AML-193 (cell line): ENCODE measurements at places on chromosomes 3 and 15.
A peak's percentile ranks its signal among the peaks of the same experiment; 100 is the strongest.

- DNase-seq, result no peak
Measured at GRCh38 chr3:175270866-175271265, 411.7 kb downstream of the NAALADL2 start.

- no peak for DNase-seq
Measured at GRCh38 chr15:100248236-100248635, 93.5 kb downstream of the ADAMTS17 start.

DNA sequence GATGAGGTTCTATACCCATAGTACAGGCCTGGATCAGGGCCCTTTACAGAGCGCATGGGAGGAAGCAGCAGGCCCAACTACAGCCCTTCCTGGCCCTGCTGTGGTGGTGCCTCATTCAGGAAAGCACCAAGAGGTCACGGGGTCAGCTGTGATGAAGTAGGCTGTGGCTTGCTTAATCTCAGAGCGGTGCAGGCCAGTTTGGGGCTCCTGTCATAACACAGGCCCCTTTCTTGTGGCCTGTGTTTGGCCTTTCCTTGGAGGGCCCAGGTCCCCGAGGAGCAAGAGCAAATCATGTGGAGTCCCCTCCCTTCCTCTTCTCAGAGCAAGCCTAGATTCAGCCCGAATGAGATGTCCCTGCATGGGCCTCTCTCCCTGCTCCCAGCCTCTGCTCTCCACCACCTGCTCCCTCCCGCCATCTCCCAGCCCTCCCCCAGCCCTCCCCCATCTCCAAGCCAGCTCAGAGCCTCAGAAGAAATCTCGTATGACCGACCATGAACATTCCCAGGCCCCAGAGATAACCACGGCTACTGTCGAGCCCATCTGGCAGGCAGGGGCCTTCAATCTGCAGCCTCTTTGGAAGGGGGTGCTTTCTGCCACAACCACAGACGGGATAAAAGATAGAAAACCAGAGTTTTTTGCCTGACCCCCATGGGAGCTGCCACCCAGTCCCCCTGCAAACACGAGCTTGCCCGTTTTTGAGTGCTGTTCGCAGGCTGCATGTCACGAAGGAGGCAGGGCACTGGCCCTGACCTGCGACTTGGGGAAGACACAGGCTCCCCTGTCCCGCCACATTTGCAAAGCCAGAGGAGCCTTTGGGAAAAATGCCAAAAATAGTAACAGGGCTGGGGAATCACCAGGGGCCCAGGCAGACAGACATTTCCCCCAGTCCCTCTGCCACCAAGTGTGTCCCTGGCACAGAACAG is 32.3 kb upstream of the DUSP7 start:
- DNase-seq, result peak; percentile 83

GRCh38 chr15:60829416-60829815 is 350.5 kb upstream of the ICE2 start:
- no peak for DNase-seq

- no peak for DNase-seq
Measured at GRCh38 chr3:148723631-148724030, 25.9 kb downstream of the AGTR1 start.

DNA sequence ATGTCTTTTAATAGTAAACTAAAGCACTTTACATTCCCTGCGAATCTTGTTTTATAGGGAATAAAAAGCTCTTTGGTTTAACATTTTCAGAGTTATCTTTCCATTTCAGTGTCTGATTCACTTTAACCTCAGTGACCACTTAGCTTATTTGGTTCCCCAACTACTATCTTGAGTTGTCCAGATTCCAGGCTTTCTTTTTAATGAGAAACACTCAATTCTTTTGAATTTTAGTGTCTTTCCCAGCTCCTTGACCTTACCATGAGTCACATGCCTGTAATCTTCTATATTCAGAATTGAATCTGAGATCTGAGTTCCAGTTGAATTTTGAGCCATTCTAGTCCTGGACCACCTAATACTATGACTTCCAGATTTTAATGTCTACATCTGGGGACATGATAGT is 144.4 kb downstream of the KCNAB1 start:
- DNase-seq, result no peak

DNA sequence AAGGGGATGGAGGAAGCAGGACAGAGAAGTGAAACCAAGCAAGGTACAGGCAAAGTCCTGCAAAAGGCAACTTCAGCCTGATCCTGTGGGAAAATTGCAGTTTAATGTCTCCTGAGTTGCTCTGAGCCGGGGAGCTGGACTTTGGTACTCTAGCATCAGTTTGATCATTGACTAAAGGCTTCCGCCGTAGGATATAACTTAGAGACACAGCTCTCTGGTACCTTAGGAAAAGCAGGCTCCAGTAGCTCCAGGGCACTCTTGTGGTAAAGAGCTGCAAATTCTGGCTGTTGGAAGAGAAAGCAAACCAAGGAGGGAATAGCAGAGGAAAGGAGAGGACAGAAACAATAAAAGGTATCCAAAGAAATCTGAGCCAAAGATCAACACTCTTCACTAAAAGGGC is 521.1 kb downstream of the PLOD2 start:
- no peak for DNase-seq

DNA sequence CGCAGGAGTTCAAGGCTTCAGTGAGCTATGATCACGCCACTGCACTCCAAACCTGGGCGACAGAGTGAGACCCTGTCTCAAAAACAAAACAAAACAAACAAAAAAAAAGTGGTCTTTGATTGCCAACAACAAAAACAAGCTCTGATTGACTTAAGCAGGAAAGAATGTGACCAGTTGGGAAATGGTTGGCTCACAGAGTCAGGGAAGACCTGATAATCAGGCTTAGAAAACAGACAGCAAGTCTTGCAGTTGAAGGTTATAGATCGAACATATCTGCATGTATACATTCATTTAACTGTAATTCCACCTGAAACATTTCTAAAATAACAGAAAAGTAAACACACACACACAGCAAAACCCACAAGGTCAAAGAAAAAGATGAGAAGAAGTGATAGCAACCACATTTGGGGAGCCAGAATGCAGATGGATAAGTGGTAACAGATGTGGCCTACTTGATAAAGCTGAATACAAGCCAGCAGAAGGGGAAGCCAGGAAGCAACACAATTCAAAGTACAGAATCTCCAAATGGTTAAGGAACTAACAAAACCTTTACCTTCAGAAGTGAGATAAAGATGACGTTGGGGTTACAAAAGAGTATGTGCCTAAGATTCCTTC is 699.9 kb upstream of the ZNF385D start:
- no peak for DNase-seq

DNA sequence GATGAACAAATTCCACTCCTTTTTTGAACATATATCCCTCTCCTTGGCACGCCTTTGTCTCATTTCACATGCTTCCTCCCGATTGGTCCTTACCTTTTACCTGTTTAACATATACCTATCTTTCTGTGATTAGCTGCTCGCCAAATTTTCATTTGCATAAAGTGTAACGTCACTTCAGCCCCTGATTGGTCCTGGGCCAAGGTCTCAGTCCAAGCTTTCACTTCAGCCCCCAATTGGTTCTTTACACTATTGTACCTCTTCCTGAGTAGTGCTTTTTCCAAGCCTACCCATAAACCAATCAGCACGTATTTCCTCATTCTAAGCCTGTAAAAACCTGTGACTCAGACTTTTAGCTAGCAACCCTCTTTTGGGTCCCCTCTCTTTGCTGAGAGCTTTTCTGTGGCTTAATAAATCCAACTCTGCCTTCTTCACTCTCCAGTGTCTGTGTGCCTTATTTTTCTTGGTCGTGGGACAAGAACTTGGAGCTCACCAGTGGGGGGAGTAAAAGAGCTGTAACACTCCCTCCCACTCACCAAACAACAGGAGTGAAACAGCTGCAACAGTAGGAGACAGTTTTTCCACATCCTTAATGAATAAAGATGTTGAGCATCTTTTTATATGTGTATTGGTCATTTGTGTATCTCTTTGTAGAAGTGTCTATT is 584 bp upstream of the XCR1 start:
- no peak for DNase-seq

DNA sequence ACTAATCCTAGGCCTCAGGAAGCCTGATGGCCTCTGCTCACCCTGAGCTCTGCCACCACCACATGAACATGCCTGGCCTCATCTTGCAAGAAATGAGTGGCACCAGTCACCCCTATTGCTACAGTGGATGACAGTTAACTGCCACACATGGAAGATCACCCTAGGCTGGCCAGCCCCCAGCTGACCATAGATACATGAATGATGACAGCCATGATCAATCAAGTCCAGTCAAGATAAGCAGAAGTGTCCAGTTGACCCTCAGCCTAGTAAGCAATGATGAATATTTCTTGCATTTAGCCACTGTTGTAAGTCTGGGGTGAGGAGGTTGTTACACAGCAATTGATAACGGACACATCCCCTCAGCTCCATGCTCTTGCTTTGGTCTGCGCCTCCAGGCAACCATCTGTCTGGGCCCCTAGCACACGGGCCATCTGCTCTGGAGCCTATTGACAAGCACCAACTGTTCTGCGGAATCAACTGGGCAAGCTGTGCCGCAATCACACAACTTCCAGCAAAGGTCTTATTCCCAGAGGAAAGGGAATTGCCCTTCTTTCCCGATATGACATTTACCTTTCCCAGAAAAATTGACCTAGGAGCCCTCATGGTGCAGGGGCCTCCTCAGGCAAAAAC is 2.2 kb upstream of the LYZL4 start:
- DNase-seq, result no peak

GRCh38 chr15:58951388-58952007 is 18.0 kb upstream of the SLTM start:
- no peak for DNase-seq

GRCh38 chr3:158384019-158384418 is 187.0 kb upstream of the MLF1 start:
- no peak for DNase-seq

GRCh38 chr3:129764090-129764489 is 129.4 kb downstream of the TMCC1 start:
- no peak for DNase-seq

GRCh38 chr15:69150841-69151240 is 9.6 kb upstream of the GLCE start:
- no peak for DNase-seq

GRCh38 chr3:62413687-62414086 is 40.3 kb upstream of the FEZF2 start:
- no peak for DNase-seq

- no peak for DNase-seq
Measured at GRCh38 chr15:35197306-35197705, 112.2 kb upstream of the NANOGP8 start.

DNA sequence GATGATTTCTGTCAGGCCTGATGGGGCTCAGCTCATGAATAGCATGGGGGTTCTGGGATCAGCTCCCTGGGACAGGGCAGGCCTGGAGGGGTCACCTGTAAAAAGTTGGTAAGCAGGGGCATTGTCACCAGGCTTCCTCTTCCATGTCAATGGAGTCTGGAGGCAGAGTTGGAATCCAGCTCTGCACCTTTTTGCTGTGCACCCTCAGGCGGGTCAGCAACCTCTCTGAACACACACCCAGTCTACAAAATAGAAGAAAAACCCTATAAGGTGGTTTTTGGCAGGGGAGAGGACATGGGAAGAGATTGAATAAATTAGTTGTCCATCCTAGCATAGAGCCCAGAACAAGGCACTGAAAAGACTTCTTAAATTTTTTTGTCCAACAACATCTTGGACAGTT is 77.2 kb upstream of the NR2E3 start:
- DNase-seq, result no peak

DNA sequence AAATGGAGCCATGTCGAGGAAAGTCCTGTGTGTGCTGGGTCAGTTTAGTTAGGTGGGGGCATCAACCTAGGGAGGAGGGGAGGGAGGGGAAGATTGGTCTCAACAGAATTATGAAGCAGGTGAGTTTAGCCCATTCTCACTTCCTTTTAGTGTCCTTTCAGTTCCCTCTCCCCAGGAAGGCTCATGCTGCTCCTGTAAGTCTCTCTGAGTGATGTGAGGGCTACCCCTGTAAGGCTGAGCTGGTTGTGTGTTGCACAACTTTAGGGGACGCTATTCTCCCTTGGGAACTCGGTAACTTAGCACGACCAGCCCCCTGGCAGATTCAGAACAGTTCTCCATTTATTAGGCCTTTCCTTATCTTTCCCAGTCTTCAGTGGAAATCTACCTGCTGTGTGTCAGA is 21.2 kb downstream of the IL5RA start:
- DNase-seq, result no peak

DNA sequence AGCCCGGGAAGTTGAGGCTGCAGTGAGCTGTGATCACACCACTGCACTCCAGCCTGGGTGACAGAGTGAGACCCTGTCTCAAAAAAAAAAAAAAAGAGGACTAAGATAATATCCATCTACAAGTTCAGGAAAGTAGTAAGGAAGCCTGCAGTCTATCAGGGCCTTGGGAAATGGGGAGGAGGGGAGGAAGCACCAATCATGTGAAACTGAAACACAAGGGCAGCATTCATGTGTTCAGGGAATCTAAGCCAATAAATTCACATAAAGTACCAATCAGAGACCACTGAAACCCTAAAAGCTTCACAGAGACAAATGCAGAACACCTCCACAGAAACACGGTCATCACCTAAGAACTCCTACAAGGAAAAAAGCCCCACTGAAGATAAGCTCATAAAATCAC is 22.9 kb upstream of the HHATL start:
- no peak for DNase-seq

- no peak for DNase-seq
Measured at GRCh38 chr15:63809452-63809851, 24.3 kb downstream of the HERC1 start.

- DNase-seq, result peak; percentile 8
Measured at GRCh38 chr15:50377867-50378751, 23.1 kb upstream of the GABPB1 start.

DNA sequence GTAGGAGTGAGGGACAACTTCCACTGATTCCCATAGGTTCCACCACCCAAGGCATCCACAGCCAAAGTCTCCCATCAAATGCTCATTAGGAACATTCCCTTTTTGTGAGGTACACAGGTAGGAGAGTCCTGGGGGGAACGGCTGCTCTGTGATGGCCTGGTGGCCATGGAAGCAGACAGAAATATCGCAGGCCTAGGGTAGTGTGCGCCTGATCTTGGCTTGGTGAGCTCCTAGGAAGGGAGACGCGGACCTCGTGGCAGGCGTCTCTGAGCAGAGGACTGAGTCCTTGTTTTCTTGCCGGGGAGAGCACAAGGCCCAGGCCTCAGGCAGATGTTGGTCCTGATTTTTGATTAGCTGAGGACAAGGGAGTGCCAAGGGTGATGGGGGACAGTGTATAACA is 99.5 kb downstream of the SNRPN start:
- DNase-seq, result no peak

GRCh38 chr3:119400466-119400865 is 62.9 kb downstream of the TMEM39A start:
- no peak for DNase-seq

GRCh38 chr3:188956839-188957489 is 214.8 kb upstream of the TPRG1 start:
- DNase-seq, result peak; percentile 88

DNA sequence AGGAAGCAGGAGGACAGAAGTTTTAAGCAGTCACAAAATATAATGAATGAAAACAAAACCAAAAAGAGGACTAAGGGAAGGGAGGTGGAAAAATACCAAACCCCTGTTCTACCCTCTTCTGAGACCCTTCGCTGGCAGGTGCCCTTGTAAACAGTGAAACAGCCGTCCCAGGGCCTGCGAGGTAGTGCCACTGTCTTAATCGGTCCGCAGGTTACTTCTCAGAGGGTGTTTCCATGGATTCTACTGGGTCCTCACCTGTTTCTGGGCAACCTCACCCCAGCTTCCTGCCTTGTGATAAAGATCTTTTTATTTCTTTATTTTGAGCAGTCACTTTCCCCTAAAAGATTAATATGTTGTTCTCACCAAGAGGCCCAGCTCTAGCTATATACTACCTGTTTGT is 65.3 kb downstream of the SLC30A4 start:
- DNase-seq, result no peak
